ENCODE measurements at places on chromosomes 13 and 19. TPM values are rescaled to one million over a fixed set of nuclear protein-coding genes. Genes with fewer than 3 reads are reported as not detected.

DNA sequence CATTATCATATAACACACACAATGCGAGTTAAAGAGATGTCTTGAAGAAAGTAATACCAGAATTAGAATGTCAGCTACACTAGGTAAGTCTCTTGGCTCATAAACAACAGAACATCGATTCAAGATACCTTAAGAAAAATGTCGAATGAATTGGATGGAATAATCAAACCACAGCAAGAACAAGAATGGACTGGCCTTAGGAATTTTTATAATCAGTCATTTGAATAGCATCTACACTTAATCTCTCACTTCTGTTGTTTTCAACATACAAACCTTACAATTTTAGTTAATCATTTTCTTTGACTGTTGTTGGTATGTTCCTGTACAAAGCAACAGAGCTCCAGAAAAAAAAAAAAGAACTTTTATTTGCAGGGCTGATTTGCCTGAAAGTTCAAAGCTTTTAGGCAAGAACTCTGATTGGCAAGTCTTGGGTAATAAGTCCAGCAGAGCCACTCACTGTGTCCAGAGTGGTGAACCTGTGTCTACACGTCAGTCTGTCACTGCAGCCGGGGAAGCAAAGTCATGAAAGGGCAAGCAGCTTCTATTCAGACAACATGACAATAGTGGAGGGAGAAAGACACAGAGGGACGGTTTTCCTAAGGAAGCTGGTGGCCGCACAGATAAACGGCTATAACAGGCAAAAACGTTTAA, 1026.1 kb upstream of the MIR17HG start:
- H3K27ac ChIP-seq = no peak overlapping the region
- no peak overlapping the region for H3K4me3 ChIP-seq

GRCh38 chr13:109782066-109782822, 4.1 kb downstream of the IRS2 start:
- H3K4me1 ChIP-seq = peaks cover 6% of the 10 kb centered on the region
- H3K36me3 ChIP-seq = peaks cover 73% of the 10 kb centered on the region
- H3K27me3 ChIP-seq = no peaks in the 10 kb centered on the region
- H3K27ac ChIP-seq = peak overlapping the region; percentile 97
- DNase-seq = peak; percentile 62

DNA sequence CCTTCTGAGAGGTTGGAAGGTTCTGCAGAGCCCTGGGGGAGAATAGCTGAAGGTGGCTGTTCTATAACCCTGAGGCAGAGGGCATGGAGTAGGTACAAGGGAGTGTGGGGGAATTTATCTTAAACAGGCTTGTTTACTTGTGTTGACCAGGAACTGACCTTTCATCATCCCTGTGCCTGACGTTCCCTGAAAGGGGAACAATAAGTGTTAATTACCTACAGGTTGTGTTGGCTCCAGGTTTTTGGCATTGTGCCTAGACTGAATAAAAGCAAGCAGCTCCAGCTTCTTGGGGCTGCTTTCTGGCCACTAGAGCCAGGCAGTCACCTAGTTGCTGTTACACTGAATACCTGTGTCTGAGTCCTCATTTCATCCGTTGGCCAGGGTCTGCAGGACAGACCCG, 60.0 kb downstream of the ZNF627 start:
- no peak overlapping the region for H3K4me3 ChIP-seq
- no peak for DNase-seq
- H3K36me3 ChIP-seq = peaks cover 23% of the 10 kb centered on the region
- no peaks in the 10 kb centered on the region for H3K27me3 ChIP-seq

- H3K4me1 ChIP-seq = no peaks in the 10 kb centered on the region
- H3K27ac ChIP-seq = no peak overlapping the region
- no peak overlapping the region for H3K4me3 ChIP-seq
- DNase-seq = no peak
Measured at GRCh38 chr13:40786568-40786996, 2.8 kb upstream of the SLC25A15 start.

DNA sequence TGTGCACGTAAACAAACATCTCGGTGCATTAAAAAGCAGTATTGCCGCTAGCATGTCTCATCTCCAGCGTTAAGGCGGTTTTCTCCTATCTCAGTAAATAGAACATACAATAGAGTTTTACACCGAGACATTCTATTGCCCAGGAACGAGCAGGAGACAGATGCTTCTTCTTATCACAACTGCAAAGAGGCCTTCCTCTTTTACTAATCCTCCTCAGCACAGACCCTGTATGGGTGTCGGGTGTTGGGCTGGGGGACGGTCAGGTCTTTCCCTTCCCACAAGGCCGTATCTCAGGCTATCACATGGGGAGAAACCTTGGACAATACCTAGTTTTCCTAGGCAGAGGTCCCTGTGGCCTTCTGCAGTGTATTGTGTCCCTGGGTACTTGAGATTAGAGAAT, 21.2 kb downstream of the ZNF233 start:
- no peak overlapping the region for H3K4me3 ChIP-seq
- H3K27ac ChIP-seq = no peak overlapping the region
- no peak for DNase-seq
- H3K4me1 ChIP-seq = no peaks in the 10 kb centered on the region

Gene CLIP3
- total RNA-seq = 15.8 TPM

GRCh38 chr13:101875717-101876393, 423.4 kb downstream of the ITGBL1 start:
- no peaks in the 10 kb centered on the region for H3K27me3 ChIP-seq
- no peaks in the 10 kb centered on the region for H3K36me3 ChIP-seq
- H3K4me3 ChIP-seq = no peak overlapping the region
- H3K4me1 ChIP-seq = no peaks in the 10 kb centered on the region
- peak; percentile 39 for DNase-seq
- no peak overlapping the region for H3K27ac ChIP-seq

- H3K27ac ChIP-seq = no peak overlapping the region
- no peaks in the 10 kb centered on the region for H3K36me3 ChIP-seq
- H3K4me3 ChIP-seq = no peak overlapping the region
- no peaks in the 10 kb centered on the region for H3K4me1 ChIP-seq
- DNase-seq = no peak
- no peaks in the 10 kb centered on the region for H3K27me3 ChIP-seq
Measured at GRCh38 chr13:100898431-100898830, 223.8 kb upstream of the TMTC4 start.

DNA sequence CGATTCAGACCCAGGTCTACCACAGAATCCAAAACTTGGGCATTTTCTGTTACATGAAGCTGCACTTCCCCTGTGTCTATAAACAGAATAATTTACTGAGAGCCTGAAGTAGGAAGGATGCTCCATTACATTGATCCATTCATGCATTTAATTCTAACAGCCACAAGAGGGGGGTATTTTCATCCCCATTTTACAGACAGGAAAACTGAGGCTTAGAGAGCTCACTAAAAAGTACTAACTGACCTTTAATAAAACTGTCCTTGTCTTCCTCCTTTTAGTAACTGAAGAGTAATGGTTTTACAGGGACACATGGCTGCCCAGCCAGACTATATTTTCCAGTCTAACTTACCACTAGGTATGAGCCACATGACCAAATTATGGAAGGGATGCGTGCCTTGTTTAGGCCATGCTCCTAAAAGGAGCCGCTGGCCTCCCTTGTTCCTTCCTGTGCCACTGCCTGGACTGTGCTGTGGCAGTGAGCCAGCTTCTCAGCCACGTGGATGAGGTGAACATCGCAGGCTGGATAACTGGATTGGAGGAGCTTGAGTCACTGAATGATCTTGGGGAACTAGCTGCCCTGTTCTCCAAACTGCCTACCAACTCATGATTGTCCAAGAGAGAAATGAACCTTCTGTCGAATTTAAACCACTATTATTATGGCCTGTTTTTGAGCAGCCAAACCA, 108.3 kb downstream of the DOCK9 start:
- H3K27me3 ChIP-seq = no peaks in the 10 kb centered on the region
- no peaks in the 10 kb centered on the region for H3K36me3 ChIP-seq
- H3K4me3 ChIP-seq = no peak overlapping the region
- DNase-seq = no peak
- H3K4me1 ChIP-seq = no peaks in the 10 kb centered on the region
- no peak overlapping the region for H3K27ac ChIP-seq

DNA sequence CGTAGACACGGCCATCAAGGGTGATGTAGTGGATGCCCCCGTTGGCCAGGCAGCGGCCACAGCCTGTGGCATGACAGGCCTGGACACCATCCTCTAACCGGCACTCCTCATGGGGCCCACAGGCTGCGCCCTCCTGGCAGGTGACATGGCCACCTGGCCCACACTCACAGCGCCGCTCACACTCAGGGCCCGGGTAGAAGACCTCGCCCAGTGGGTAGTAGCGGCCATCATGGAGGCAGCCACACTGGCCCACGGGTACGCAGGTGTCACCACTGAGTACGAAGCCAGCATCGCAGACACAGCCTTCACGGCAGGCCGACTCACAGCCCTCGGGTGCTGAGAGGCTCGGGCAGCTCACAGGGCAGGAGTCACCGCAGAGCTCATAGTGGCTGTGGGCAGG, 27.2 kb upstream of the FBL start:
- no peaks in the 10 kb centered on the region for H3K4me1 ChIP-seq
- H3K27me3 ChIP-seq = no peaks in the 10 kb centered on the region
- H3K27ac ChIP-seq = no peak overlapping the region
- H3K36me3 ChIP-seq = peaks cover 4% of the 10 kb centered on the region
- DNase-seq = no peak
- H3K4me3 ChIP-seq = no peak overlapping the region

- DNase-seq = no peak
- no peaks in the 10 kb centered on the region for H3K36me3 ChIP-seq
- H3K4me3 ChIP-seq = no peak overlapping the region
- H3K27me3 ChIP-seq = no peaks in the 10 kb centered on the region
- no peak overlapping the region for H3K27ac ChIP-seq
Measured at GRCh38 chr19:3115916-3116602, 19.8 kb upstream of the GNA15 start.

- H3K27me3 ChIP-seq = no peaks in the 10 kb centered on the region
- no peak overlapping the region for H3K27ac ChIP-seq
- no peak overlapping the region for H3K4me3 ChIP-seq
- peaks cover 14% of the 10 kb centered on the region for H3K4me1 ChIP-seq
- H3K36me3 ChIP-seq = no peaks in the 10 kb centered on the region
- DNase-seq = no peak
Measured at GRCh38 chr19:10430505-10431253, 10.3 kb downstream of the PDE4A start.

Gene DOCK9
- total RNA-seq = 4.5 TPM

- H3K36me3 ChIP-seq = no peaks in the 10 kb centered on the region
- no peak for DNase-seq
- no peak overlapping the region for H3K4me3 ChIP-seq
- no peak overlapping the region for H3K27ac ChIP-seq
Measured at GRCh38 chr13:112111239-112111857, 44.4 kb downstream of the SOX1 start.

Gene IRGC
- not detected for total RNA-seq

DNA sequence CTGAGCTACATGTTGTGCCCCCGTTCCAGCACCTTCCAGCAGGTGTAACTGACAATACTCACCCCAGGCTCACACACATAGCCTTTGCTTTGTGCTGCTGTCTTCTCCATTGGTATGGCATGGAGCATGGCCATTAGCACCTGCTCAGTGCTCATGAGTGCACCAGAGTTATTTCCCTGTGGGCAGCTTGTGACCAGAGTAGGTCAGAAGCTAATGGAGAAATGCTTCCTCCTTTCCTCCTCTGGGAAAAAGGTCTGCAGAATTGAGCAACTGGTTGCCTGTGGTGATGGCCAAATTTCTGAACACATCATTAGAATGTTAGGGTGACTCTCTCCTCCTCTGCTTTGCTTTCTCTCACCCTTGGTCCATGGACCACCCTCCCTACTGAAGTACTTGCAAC, 344.5 kb upstream of the TMTC4 start:
- H3K27ac ChIP-seq = no peak overlapping the region
- H3K4me1 ChIP-seq = no peaks in the 10 kb centered on the region
- H3K4me3 ChIP-seq = no peak overlapping the region

- peak; percentile 15 for DNase-seq
- no peaks in the 10 kb centered on the region for H3K36me3 ChIP-seq
Measured at GRCh38 chr13:90933097-90933826, 414.2 kb upstream of the MIR17HG start.

Gene GPR12
- not detected for total RNA-seq
